ENCODE measurements at places on chromosomes 7 and 10.
A peak's percentile ranks its signal among the peaks of the same experiment; 100 is the strongest.

DNA sequence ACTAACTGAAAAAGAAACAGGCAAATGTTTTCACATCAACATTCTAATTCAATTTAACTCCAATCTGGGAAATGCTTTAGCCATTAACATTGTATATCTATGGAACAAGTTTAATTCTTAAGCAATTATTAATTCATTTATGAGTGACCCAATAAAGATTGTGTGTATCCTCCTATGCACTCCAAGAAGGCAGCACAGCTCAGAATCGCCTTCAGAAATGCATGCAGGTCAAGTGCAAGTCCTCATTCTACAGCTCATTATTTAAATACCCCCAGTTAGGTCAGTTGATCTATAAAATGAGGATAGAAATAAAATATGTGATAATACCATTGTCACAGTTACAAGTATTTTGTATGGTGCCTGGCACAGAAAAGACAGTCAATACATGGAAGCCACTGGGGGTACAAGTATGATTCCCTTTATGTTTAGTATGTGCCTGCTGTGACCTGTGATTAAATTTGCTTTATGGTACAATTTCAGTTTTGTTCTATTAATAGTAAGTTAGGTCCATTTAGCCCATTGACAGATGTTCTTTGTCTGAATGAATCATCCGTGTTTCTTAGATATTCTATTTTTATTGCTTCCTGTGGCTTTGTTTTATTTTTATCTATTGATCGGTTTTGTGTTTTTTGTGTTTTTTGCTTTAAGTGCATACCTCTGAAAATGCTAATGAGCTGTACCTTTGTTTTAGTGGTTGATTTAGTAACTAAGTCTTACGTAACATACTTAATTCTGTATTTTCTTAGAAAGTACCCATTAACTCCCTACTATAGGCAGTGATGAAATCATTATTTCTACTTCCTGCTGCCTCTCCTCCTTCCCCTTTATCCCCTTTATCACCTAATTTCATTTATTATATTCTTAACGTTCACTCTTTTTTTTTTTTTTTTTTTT is 42.8 kb downstream of the CPXM2 start:
- peak; percentile 53 for DNase-seq

DNA sequence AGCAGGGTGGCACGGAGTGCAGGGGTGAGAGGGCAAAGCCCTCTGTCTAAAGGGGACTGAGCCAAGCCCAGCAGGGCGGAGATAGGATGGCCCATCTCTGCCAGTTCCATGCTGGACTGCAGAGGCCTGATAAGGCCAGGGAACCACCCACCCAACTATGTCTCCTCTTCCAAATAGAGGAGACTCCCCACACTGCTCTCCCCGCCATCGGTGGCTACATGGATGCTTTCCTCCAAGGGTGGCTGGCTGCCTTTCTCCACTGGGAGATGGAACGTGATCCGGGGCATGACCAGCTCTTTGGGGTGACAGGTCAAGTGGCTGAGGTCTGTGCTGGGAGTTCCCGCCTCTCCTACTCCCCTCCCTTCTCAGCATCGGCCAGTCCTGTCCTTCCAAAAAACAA is 58.1 kb upstream of the MXI1 start:
- no peak for DNase-seq

- no peak for DNase-seq
Measured at GRCh38 chr7:17685141-17685540, 255.2 kb downstream of the SNX13 start.

- DNase-seq, result no peak
Measured at GRCh38 chr10:126570621-126571602, 99.6 kb downstream of the C10orf90 start.

DNA sequence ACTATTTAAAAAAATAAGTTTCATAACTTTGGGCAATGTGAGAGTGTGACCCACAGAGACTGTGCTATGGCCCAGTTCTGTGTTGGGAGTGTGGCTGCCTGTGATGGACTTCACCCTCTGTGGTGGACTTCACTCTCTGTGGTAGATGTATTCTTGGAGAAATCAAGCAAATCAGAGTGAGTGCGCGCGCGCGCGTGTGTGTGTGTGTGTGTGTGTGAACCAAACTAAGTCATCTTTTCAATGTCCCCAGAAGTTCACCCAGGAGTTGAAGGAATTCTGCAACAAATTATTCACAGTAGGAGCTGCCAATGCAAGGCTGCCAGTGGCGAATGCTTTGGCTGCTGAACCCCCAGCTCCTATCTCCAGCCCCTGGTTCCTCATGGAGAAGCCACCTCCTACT is 184.5 kb downstream of the ADAM12 start:
- no peak for DNase-seq

DNA sequence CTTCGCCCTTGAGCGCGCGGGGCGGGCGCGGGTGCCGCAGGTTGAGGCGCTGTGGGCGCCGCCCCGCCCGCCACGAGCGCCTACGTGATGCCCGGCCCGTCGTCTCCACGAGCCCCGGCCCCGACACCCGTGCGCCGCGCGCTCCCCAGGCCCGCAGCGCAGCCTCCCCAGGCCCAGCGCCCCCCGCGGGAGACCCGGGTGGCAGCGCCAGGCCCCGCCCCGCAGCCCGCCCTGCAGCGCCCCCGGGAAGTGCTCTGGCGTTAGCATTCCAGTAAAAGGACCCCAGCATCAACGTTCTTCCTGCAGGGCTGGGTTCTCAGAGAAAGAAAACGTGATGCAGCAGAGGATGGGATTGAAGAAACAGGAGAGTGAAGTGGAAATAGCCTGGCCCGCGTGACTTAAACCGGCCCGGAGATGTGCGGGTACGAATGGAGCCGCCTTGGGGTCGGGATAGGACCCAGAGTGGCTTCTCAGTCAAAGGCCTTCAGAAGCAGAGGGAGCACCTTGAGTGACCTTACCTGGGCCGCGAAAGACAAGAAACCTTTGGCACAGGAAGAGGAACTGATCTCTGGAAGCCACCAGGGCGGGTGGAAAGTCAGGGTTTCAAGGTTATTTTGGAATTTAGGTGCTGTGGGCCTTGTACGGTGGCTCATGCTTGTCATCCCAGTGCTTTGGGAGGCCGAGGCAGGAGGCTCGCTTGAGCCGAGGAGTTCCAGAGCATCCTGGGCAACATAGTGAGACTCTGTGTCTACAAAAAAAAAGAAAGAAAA is 1.8 kb downstream of the PFKP start:
- no peak for DNase-seq

- DNase-seq, result no peak
Measured at GRCh38 chr10:45673074-45673648, 589 bp upstream of the ZFAND4 start.

GRCh38 chr10:1732564-1732996 is 4.7 kb downstream of the ADARB2 start:
- peak; percentile 55 for DNase-seq

DNA sequence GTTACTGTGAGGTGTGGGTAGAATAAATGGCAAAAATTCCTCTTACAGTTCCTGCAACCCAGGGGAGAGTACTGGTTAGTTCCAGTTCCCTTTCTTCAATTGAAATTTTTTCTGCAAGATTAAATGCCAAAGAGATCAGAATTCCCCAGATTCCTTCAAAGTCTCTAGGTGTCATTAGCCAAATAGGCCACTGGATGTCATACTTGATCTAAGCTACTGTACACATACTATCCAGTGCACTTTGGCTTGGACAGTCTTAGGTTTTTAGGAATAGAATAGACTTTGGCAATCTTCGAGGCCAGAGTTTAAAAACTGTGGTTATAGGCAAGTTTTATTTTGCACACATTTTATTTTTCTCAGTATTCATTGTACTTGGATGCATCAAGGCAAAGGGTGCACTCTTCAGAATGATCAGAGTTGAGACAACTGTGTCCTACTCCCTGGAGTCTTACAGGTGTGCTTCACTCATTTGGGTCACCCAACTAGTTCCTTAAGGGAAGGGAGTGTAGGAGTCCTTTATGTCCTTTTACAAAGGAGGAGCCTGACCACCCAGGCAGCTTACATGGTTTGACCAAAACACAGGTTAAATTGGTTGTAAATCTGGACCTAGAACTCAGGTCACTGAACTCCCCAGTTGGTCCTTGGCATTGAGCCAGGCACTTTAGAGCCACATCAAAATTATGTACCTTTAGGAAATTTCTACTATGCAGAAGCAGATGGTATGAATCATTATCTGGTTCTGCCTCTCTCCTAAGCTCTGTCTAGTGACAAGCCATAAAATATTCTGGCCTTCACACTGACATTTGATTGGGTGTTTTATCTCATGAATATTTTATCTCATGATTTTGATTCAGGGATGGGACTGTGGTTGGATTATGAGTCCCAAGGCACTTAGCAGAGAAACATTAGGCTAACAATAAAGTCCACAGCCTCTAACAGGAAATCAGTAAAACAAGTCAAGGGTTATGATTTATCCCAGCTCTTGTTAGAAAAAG is 49.5 kb downstream of the ASAH2B start:
- no peak for DNase-seq
